Adrenal gland (tissue), 19 donors: ENCODE measurements at places on chromosomes 3 and 15. TPM values are rescaled to one million over a fixed set of nuclear protein-coding genes. Genes with fewer than 3 reads are reported as not detected.
A peak's percentile ranks its signal among the peaks of the same experiment; 100 is the strongest.

GRCh38 chr15:57827021-57827420, 120.5 kb downstream of the POLR2M start:
- H3K27ac ChIP-seq: no peak overlapping the region
- no peaks in the 10 kb centered on the region for H3K4me1 ChIP-seq
- H3K36me3 ChIP-seq: no peaks in the 10 kb centered on the region

- H3K4me1 ChIP-seq: no peaks in the 10 kb centered on the region
- no peak overlapping the region for H3K4me3 ChIP-seq
- H3K36me3 ChIP-seq: no peaks in the 10 kb centered on the region
- no peaks in the 10 kb centered on the region for H3K27me3 ChIP-seq
Measured at GRCh38 chr3:30162579-30162978, 443.8 kb upstream of the TGFBR2 start.

DNA sequence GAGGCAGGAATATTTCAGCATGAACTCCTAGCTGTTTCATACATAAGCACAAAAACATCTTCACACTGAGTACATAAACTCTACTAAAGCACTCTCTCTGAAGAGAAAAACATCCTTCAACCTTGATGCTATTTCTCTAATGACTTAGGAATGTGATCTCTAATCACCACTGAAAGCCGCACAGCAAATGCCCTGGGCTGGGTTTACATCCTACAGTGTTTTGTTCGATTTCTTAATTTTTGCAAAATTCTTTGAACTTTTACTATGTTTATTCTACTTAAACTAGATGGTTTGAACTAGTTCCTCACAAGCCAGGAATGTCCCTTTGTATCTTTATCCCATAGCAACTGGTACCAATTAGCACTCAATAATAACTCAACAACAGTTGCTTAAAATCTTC, 130.9 kb upstream of the ABI3BP start:
- DNase-seq: no peak
- no peaks in the 10 kb centered on the region for H3K27me3 ChIP-seq

- H3K4me3 ChIP-seq: no peak overlapping the region
- no peak overlapping the region for H3K27ac ChIP-seq
- DNase-seq: no peak
- no peaks in the 10 kb centered on the region for H3K27me3 ChIP-seq
- H3K36me3 ChIP-seq: peaks cover 11% of the 10 kb centered on the region
Measured at GRCh38 chr3:10223676-10224639, 24.3 kb upstream of the TATDN2 start.

DNA sequence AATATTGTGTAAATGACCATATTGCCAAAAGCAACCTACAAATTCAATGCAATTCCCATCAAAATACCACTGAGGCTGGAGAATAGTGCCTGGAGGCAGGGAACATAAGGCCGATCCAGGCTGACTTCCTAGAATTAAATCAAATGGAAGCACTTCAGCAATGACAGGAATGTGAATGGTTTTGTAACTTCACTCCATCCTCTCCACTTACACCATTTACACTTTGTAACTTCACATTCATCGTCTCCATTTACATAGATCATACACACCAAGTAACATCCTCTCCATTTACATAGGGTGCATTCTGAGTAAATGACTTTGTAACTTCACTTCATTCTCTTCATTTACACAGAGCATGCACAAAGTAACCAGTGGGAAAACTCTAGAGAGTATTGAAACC, 11.6 kb downstream of the STRIT1 start:
- H3K36me3 ChIP-seq: no peaks in the 10 kb centered on the region

- DNase-seq: no peak
- no peak overlapping the region for H3K27ac ChIP-seq
- no peak overlapping the region for H3K4me3 ChIP-seq
- no peaks in the 10 kb centered on the region for H3K27me3 ChIP-seq
Measured at GRCh38 chr15:56034514-56034913, 41.1 kb upstream of the NEDD4 start.

DNA sequence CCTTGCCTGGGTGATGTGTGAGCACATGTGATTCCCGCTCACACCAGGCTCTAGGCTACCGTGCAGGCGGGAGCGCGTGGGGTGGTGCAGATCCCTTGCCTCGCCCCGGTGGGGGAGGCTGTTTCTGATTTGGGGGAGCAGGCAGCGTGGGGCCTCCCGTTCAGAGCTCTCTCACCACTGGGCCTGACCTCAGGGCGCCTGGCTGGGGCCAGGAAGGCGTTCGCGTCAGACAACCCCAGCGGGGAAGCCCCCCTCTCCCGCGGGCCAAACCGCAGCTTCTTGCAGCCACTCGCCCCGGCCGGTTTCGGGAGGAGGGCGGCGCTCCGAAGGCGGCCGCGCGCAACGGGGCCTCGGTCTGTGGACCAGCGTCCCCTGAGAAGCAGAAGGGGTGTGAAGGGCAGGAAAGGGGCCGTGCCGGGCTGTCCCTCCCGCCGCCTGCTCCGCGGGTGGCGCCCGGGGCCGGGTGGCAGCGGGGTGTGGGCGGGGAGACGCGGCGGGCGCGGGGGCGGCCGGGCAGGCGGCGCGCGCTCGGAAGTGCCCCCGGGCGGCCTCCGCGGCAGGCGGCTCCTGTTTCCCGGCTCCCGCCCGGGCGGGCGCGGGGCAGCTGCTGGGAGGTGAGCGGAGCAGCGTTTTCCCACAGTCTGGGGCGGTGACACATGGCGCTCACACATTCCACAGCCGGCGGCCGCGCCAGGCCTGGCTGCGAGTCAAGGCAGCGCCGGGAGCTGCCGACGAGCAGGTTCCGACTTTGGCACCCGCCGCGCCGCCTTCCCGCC, 65.1 kb upstream of the HES1 start:
- H3K27me3 ChIP-seq: no peaks in the 10 kb centered on the region
- peak; percentile 89 for DNase-seq
- no peaks in the 10 kb centered on the region for H3K36me3 ChIP-seq
- H3K27ac ChIP-seq: no peak overlapping the region
- peaks cover 14% of the 10 kb centered on the region for H3K4me1 ChIP-seq

GRCh38 chr3:35484929-35485530, 154.3 kb upstream of the ARPP21 start:
- no peak for DNase-seq
- H3K4me1 ChIP-seq: no peaks in the 10 kb centered on the region
- H3K4me3 ChIP-seq: no peak overlapping the region
- no peaks in the 10 kb centered on the region for H3K36me3 ChIP-seq

- no peaks in the 10 kb centered on the region for H3K36me3 ChIP-seq
- no peak overlapping the region for H3K27ac ChIP-seq
- H3K27me3 ChIP-seq: no peaks in the 10 kb centered on the region
Measured at GRCh38 chr3:53485675-53486403, 8.6 kb upstream of the CACNA1D start.

- peaks cover 6% of the 10 kb centered on the region for H3K4me1 ChIP-seq
- peak; percentile 42 for DNase-seq
- no peaks in the 10 kb centered on the region for H3K27me3 ChIP-seq
- no peak overlapping the region for H3K27ac ChIP-seq
- H3K36me3 ChIP-seq: no peaks in the 10 kb centered on the region
- H3K4me3 ChIP-seq: peak overlapping the region; percentile 32
Measured at GRCh38 chr3:119810018-119810435, 28.1 kb downstream of the NR1I2 start.

DNA sequence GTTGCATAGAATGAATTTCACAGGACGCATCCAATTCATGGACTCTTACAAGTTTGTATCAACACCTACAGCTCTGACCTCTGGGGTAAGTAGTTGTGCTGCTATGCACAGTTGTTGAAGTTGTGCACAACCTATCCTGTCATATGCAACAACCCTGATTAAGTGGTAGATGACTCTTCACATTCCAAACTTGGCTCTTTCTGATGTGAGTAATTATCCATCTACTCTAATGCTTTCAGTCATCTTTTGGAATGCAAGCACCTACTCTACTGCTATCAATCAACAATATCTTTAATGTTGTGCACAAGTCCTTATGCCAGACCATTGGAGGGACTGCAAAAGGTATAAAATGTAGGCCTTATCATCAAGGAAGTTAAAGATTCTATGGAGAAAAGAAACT, 921.4 kb downstream of the MCTP2 start:
- H3K27me3 ChIP-seq: no peaks in the 10 kb centered on the region
- no peak for DNase-seq

GRCh38 chr3:55091381-55092225, 163.7 kb upstream of the LRTM1 start:
- H3K4me1 ChIP-seq: no peaks in the 10 kb centered on the region
- H3K27ac ChIP-seq: no peak overlapping the region
- H3K36me3 ChIP-seq: no peaks in the 10 kb centered on the region
- H3K27me3 ChIP-seq: no peaks in the 10 kb centered on the region
- DNase-seq: no peak

DNA sequence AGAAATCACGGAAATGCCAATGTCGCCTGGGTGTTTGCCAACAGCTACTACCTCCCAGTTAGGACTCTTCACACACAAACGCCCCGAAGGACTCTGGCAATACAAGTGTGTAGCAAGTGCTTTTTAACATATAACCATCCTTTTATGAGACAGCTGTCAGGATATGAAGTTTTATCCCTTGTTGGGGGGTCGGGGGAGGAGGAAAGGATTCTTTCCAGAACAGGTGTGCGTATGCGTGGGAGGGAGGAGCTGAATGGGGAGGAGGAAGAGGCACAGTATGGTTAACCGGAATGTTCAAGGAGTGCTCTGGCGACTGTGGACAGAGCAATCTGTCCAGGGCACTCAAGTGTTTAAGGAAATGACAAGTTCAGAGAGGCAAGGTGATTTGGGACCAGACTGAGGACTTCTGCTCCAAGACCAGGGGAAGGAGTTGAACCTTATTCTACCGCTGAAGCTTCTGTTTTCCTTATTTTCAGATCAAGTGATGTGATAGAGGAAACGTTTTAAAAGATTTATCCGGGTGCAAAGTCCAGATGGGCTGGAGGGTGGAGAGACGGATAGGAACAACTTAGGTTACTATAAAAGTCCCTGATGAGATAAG, 1.3 kb downstream of the TSPAN3 start:
- peak overlapping the region; percentile 86 for H3K27ac ChIP-seq
- peak overlapping the region; percentile 75 for H3K4me3 ChIP-seq
- peak; percentile 24 for DNase-seq
- no peaks in the 10 kb centered on the region for H3K36me3 ChIP-seq

DNA sequence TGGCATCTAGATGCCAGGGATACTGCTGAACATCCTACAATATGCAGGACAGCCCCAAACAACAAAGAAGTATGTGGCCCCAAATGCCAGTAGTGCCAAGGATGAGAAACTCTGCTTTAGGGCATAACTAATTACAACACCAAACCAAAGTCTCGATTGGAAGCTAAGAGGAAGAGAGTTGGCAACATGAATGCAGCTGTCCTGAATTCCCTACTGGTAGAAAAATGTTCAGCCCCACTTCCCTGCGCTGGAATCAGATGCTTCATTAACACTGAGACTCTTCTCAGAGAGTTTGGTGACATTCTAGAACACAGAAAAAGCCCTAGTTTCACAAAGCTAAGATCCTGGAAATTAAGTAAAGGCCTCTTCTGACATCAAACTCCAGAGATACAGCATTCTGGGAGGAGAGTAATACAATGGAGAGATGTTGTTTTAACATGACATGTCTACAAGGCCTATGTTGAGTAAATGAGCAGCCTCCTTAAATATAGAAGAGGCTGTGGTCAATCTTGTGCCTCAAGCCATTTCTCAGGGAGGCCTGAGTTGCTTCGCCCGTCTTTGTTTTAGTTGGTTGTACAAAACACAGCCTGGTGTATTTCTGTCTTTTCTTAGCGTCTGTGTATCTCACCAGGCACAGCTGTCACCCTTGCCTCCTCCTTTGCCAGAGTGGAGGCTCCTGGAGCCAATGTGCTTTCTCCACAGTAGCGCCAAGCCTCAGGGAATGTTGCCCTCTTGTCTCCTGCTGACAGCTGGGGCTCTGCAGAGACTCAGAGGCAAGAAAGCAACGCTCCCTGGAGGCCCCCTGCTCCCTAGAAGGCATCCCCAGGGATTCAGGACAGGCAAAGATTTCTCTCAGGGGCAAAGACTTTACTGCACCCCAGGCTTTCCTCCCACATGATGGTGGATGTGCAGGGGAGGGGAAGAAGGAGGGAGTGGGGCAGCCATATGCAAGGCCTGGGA, 25.1 kb upstream of the CTNNB1 start:
- H3K27ac ChIP-seq: no peak overlapping the region
- no peak overlapping the region for H3K4me3 ChIP-seq
- no peaks in the 10 kb centered on the region for H3K4me1 ChIP-seq
- DNase-seq: no peak
- no peaks in the 10 kb centered on the region for H3K36me3 ChIP-seq

DNA sequence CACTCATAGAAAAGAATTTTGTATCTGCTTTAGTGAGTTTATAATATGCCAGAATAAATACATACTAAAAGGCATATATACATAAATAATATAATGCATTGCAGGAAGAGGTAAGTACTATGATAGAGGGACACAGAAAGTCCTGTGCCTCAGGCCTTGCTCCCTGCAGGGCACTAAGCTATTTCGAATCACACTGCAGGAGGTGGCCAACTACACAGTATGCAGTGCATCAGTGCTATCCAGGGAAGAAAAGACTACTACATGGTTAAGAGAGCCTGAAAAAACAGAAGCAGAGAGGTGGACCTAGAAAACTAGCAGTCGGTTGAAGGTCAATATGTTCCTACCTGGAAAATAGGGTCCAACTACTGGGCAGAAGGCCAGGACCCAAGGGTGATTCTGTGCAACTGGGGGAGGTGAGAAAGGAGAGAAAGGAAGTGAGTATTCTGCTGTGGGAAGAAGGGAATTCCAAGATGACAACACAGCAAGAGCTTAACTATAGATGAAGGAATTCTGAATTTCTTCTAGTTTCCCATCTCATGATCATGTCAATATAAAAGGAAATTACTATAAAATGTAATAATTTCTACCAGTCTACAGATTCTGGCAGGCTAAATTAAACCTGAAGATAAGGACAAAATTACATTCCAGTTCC, 218.0 kb downstream of the ZBTB20 start:
- H3K27me3 ChIP-seq: no peaks in the 10 kb centered on the region
- no peak overlapping the region for H3K27ac ChIP-seq
- no peak for DNase-seq
- H3K36me3 ChIP-seq: no peaks in the 10 kb centered on the region

Gene CFAP92
- polyA plus RNA-seq: 0.48 TPM

Gene SLC22A14
- polyA plus RNA-seq: 0.32 TPM

Gene HYAL3
- 3.2 TPM for polyA plus RNA-seq

Gene TRA2B
- polyA plus RNA-seq: 242 TPM

Gene GOLGA8G
- polyA plus RNA-seq: under 0.01 TPM

Gene UTS2B
- not detected for polyA plus RNA-seq

Gene DAZL
- 0.07 TPM for polyA plus RNA-seq

Gene CD200R1
- 0.38 TPM for polyA plus RNA-seq

Gene NR2E3
- 1.4 TPM for polyA plus RNA-seq
